Thyroid gland (tissue), 4 donors: ENCODE measurements at places on chromosomes 3 and 15. TPM values are rescaled to one million over a fixed set of nuclear protein-coding genes. Genes with fewer than 3 reads are reported as not detected.

- no peak for DNase-seq
- no peak overlapping the region for H3K27ac ChIP-seq
- H3K36me3 ChIP-seq, result no peaks in the 10 kb centered on the region
- no peaks in the 10 kb centered on the region for H3K4me1 ChIP-seq
- no peaks in the 10 kb centered on the region for H3K27me3 ChIP-seq
- no peak overlapping the region for H3K4me3 ChIP-seq
Observed at GRCh38 chr3:127216415-127217261, 23.7 kb downstream of the PRR23E start.

- DNase-seq, result no peak
- no peaks in the 10 kb centered on the region for H3K27me3 ChIP-seq
- no peaks in the 10 kb centered on the region for H3K36me3 ChIP-seq
- H3K4me1 ChIP-seq, result no peaks in the 10 kb centered on the region
- no peak overlapping the region for H3K27ac ChIP-seq
Observed at GRCh38 chr3:127997961-127998360, 54.3 kb upstream of the SEC61A1 start.

The CLDN18 gene
- total RNA-seq, result not detected

DNA sequence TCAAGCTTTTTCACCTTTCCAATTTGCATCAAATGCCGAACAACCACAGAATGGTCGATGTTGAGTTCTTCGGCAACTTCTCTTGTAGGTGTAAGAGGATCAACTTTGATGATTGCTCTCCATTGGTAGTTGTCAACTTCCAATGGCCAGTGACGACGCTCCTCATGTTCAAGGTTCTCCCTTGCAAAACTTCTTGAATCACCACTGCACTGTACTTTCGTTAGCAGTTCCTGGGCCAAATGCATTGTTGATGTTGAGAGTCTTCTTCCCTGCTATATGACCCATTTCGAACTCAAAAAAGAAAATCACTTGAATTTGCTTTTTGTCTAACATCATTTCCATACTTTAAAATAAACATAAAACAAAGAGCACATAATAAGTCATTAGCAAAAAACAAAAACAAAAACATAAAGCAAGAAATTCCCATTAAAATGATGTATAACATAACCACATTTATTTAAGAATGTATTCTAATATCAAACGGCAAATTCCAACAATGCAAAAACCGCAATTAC is 71.2 kb upstream of the AP4E1 start:
- no peak for DNase-seq
- H3K4me3 ChIP-seq, result no peak overlapping the region
- no peaks in the 10 kb centered on the region for H3K36me3 ChIP-seq
- H3K4me1 ChIP-seq, result no peaks in the 10 kb centered on the region
- no peaks in the 10 kb centered on the region for H3K27me3 ChIP-seq

The SOX2 gene
- 0.34 TPM for total RNA-seq

- DNase-seq, result no peak
- no peak overlapping the region for H3K27ac ChIP-seq
- no peaks in the 10 kb centered on the region for H3K36me3 ChIP-seq
- H3K4me1 ChIP-seq, result no peaks in the 10 kb centered on the region
- no peaks in the 10 kb centered on the region for H3K27me3 ChIP-seq
Observed at GRCh38 chr15:29959384-29960137, 123.2 kb upstream of the GOLGA8J start.

DNA sequence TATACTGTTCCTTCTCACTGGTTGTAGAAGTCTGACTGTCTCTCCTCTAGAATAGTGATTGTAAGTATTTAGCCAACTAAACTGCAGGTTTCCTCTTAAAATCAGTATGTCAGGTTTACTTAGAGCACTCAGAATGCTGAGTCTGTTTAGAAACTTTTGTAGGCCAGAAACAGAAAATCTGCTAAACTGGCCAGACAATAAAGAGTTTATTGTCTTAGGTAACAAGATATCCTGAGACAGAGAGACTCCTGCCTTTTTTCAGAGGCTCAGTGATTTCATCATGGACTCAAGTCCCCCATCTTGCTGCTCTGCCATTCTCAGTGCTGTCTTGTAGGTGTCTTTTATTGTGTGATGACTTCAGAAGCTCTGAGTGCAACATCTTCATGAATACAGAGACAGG is 279.0 kb downstream of the MFSD1 start:
- H3K27me3 ChIP-seq, result no peaks in the 10 kb centered on the region
- no peaks in the 10 kb centered on the region for H3K36me3 ChIP-seq
- no peak overlapping the region for H3K27ac ChIP-seq
- H3K4me3 ChIP-seq, result no peak overlapping the region
- no peaks in the 10 kb centered on the region for H3K4me1 ChIP-seq
- no peak for DNase-seq

- no peaks in the 10 kb centered on the region for H3K36me3 ChIP-seq
- no peak overlapping the region for H3K4me3 ChIP-seq
- H3K4me1 ChIP-seq, result no peaks in the 10 kb centered on the region
- no peak for DNase-seq
- no peaks in the 10 kb centered on the region for H3K27me3 ChIP-seq
Observed at GRCh38 chr15:87387766-87388165, 868.8 kb downstream of the NTRK3 start.

DNA sequence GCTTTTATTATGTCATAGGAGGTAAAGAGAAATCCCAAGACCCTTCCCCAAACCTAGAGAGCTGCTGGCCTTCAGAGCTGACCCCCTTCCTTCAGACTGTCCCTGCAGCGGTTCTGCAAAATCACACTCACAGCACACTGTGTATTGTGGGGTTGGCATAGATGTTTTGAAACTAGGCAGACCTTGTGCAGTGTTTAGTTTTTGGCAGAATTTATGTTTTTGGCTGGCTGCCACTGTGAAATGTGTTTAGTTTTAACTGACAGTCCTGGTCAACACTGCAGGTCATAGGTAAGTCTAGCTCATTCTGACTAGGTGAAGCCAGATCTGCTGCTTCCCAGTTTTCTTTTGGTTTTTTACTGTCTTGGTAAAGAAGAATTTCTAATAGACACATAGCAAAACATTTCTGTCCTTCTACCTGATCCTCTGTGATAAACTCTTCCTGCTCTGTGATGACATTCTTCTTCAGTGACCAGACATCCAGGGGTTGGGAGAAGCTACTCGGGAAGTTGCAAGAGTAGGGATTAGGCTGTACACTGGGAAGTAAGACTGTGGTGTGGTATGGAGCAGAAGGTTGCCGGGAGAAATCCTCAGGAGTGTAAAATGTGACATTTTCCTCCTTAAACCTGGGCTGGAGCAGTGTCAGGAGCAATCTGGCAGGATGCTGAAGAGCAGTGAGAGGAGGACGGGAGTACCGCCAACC is 209.6 kb upstream of the MCTP2 start:
- H3K27ac ChIP-seq, result no peak overlapping the region
- H3K4me1 ChIP-seq, result no peaks in the 10 kb centered on the region
- H3K36me3 ChIP-seq, result no peaks in the 10 kb centered on the region
- no peak overlapping the region for H3K4me3 ChIP-seq
- no peaks in the 10 kb centered on the region for H3K27me3 ChIP-seq

- H3K36me3 ChIP-seq, result no peaks in the 10 kb centered on the region
- DNase-seq, result no peak
- no peaks in the 10 kb centered on the region for H3K27me3 ChIP-seq
- no peak overlapping the region for H3K4me3 ChIP-seq
- no peak overlapping the region for H3K27ac ChIP-seq
Observed at GRCh38 chr3:104190681-104191080, 1176.0 kb upstream of the ALCAM start.

The GOLGA8H gene
- 3.1 TPM for total RNA-seq

The TUSC7 gene
- not detected for total RNA-seq

The FBLN2 gene
- total RNA-seq, result 159 TPM

- peak overlapping the region; percentile 96 for H3K27ac ChIP-seq
- DNase-seq, result peak; percentile 66
- peaks cover 38% of the 10 kb centered on the region for H3K36me3 ChIP-seq
- H3K27me3 ChIP-seq, result no peaks in the 10 kb centered on the region
Observed at GRCh38 chr15:40389824-40390595, 7.5 kb downstream of the KNSTRN start.

The ALG1L2 gene
- not detected for total RNA-seq

The LRRC58 gene
- 45.2 TPM for total RNA-seq

GRCh38 chr15:34732430-34732829 is 22.4 kb downstream of the GJD2 start:
- H3K4me3 ChIP-seq, result no peak overlapping the region
- no peaks in the 10 kb centered on the region for H3K36me3 ChIP-seq
- H3K27me3 ChIP-seq, result no peaks in the 10 kb centered on the region
- DNase-seq, result no peak
- H3K4me1 ChIP-seq, result no peaks in the 10 kb centered on the region

GRCh38 chr3:140336465-140336864 is 341.4 kb upstream of the TRIM42 start:
- no peak for DNase-seq
- no peak overlapping the region for H3K27ac ChIP-seq
- no peaks in the 10 kb centered on the region for H3K4me1 ChIP-seq
- H3K27me3 ChIP-seq, result no peaks in the 10 kb centered on the region
- no peak overlapping the region for H3K4me3 ChIP-seq

DNA sequence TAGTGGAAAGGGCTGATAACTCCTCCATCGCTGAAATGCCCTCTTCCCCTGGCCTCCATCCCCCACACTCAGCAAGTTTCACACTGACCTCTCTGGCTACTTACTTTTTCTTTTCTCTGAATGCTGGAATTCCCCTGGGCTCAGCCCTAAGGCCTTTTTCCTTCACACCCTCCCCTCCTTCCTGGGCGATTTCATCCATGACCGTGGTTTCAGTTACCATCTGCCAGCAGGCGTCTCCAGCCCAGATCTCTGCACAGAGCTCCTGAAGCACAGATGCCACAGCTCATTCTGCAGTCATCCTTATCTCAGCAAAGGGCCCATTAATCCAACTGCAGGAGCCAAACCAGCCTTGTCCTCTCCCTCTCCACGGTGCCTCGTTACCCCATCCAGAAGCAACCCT is 114.0 kb downstream of the RFTN1 start:
- no peaks in the 10 kb centered on the region for H3K27me3 ChIP-seq
- H3K27ac ChIP-seq, result peak overlapping the region; percentile 33
- H3K4me3 ChIP-seq, result no peak overlapping the region
- H3K4me1 ChIP-seq, result peaks cover 44% of the 10 kb centered on the region
- H3K36me3 ChIP-seq, result no peaks in the 10 kb centered on the region
- DNase-seq, result peak; percentile 63
